Natural killer cell treated with Interleukin-12 subunit alpha and Interleukin-12 subunit beta and Interleukin-15 and Interleukin-18, amount 100 ng/mL, for 72 hours (primary cell): ENCODE measurements at places on chromosomes 6 and 20. TPM values are rescaled to one million over a fixed set of nuclear protein-coding genes. Genes with fewer than 3 reads are reported as not detected.
A peak's percentile ranks its signal among the peaks of the same experiment; 100 is the strongest.

The ADTRP gene
- not detected for total RNA-seq

- H3K4me1 ChIP-seq: no peaks in the 10 kb centered on the region
- H3K4me3 ChIP-seq: no peak overlapping the region
- no peak overlapping the region for H3K27ac ChIP-seq
- H3K27me3 ChIP-seq: no peaks in the 10 kb centered on the region
- H3K36me3 ChIP-seq: no peaks in the 10 kb centered on the region
- DNase-seq: no peak
These were observed 116.3 kb upstream of the CHD6 start for GRCh38 chr20:41734506-41734945.

GRCh38 chr6:166360243-166361076, 18.1 kb upstream of the SFT2D1 start:
- no peak for DNase-seq
- H3K27ac ChIP-seq: no peak overlapping the region
- H3K36me3 ChIP-seq: peaks cover 10% of the 10 kb centered on the region
- peaks cover 10% of the 10 kb centered on the region for H3K27me3 ChIP-seq
- no peak overlapping the region for H3K4me3 ChIP-seq

The TGM3 gene
- not detected for total RNA-seq

DNA sequence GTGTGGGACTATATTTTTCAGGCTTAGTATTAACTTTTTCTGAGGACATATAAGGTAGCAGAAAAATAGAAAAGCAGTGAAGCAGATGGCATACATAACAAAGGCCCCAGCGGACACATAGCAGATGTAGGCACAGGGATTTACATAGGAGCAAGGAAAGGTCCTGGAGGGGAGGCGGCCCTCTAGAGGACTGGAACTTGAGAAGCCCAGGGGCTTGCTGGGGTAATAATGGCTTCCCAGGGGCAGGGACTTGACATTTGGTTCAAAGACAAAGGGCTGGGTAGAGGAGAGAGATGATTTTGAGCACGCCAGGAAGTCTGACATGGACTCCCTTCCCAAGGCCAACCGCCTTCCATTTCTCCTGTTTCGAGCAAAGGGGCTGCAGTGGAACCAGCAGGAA, 31.7 kb upstream of the OSTM1 start:
- no peaks in the 10 kb centered on the region for H3K4me1 ChIP-seq
- DNase-seq: no peak
- no peaks in the 10 kb centered on the region for H3K36me3 ChIP-seq
- peaks cover 14% of the 10 kb centered on the region for H3K27me3 ChIP-seq
- H3K27ac ChIP-seq: no peak overlapping the region
- no peak overlapping the region for H3K4me3 ChIP-seq

DNA sequence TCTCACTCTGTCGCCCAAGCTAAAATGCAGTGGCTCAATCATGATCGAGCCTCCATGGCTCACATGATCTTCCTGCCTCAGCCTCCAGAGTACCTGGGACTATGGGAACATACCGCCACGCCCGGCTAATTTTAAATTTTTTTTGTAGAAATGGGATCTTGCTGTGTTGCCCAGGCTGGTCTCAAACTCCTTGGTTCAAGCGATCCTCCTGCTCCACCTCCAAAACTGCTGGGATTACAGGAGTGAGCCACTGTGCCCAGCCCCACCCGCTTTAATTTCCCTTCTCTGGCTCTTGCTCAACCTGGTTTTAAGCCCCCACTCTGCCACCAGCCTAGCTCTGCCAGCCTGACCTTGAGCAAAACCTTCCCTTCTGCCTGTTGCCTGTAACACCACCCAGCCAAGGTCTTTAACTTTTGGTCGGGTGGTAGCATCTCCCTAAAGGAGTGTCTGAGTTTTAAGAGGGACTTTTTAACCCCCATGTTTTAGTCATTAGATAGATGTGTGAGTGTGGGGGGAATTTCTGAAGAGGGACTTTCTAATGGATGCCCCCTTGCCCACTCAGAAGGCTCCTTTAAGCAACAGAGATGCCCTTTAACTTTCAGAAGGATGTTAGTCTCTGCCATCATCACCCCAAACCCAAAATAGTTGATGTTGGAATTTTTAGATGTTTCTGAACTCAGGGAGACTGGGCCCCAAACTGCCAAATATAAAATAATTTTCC, 71.8 kb upstream of the FOXP4 start:
- peaks cover 33% of the 10 kb centered on the region for H3K4me1 ChIP-seq
- no peaks in the 10 kb centered on the region for H3K36me3 ChIP-seq
- DNase-seq: no peak
- peak overlapping the region; percentile 2 for H3K4me3 ChIP-seq

DNA sequence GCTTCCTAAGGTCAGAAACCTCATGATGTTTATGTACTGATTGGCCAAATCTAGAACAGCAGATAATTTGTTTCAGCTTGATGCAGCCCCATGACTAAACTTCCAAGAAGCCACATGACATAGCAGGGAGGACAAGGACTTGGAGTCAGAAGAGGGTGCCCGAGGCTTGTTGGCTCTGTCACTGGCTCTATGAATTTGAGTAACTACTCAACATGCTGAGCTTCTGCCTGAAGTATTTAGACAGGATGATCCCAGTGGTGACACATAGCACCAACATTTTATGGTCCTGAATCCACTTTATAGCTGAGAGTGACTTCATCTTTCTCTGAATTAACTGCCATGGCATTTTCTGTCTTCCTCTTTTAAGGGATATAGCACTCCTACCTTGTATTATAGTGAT, 13.5 kb upstream of the TBX18 start:
- no peak overlapping the region for H3K27ac ChIP-seq
- no peaks in the 10 kb centered on the region for H3K4me1 ChIP-seq
- DNase-seq: no peak
- H3K27me3 ChIP-seq: peaks cover 34% of the 10 kb centered on the region
- H3K4me3 ChIP-seq: no peak overlapping the region
- peaks cover under 1% of the 10 kb centered on the region for H3K36me3 ChIP-seq

The ARMC12 gene
- not detected for total RNA-seq

The TTLL9 gene
- total RNA-seq: not detected

DNA sequence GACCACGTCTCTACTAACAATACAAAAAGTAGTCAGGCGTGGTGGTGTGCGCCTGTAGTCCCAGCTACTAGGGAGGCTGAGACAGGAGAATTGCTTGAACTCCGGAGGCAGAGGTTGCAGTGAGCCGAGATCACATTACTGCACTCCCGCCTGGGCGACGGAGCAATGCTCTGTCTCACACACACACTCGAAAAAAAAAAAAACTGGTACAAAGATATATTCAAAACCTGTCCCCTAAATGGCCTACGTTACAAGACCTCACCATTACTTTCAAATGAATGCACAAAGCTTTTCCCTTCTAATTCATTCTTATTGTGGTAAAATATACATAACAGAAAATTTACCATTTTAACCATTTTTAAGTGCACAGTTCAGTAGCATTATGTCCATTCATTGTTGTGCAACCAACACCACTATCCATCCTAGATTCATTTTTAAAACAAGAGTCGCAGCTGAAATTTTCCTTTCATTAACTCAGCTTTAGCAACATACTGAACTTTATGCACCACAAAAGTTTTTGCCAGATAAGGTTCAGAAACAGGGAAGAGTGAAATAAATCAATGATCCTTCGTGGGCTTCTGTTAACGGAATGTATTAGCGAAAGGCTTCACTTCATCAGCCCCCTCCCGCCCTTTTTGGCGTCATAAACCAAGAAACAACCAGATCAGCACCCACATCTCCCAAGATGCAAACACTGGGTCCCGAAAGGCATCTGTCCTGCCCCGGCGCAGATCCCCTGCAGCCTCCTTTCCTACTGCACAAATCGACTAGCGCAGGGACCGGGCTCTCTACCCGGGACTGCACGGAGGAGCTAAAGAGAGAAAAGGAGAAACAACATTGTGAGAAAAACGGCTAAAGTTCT, 825 bp upstream of the FAM135A start:
- peak overlapping the region; percentile 100 for H3K4me3 ChIP-seq
- peaks cover 6% of the 10 kb centered on the region for H3K36me3 ChIP-seq
- peak overlapping the region; percentile 88 for H3K27ac ChIP-seq

The KIFC1 gene
- total RNA-seq: 115 TPM
